Uterus (tissue), 4 donors: ENCODE measurements at places on chromosomes 4 and X. TPM values are rescaled to one million over a fixed set of nuclear protein-coding genes. Genes with fewer than 3 reads are reported as not detected.

GRCh38 chrX:39758791-39759525 is 338.8 kb downstream of the BCOR start:
- DNase-seq, result no peak

- DNase-seq, result no peak
Measured at GRCh38 chr4:37845201-37845600, 18.7 kb downstream of the PGM2 start.

- DNase-seq, result peak; percentile 41
Measured at GRCh38 chrX:73214426-73215094, at the start of gene NAP1L2. TSS of gene NAP1L2 (minus strand) at chrX:73214851. CDS start at chrX:73214492, 359 bp downstream.

DNA sequence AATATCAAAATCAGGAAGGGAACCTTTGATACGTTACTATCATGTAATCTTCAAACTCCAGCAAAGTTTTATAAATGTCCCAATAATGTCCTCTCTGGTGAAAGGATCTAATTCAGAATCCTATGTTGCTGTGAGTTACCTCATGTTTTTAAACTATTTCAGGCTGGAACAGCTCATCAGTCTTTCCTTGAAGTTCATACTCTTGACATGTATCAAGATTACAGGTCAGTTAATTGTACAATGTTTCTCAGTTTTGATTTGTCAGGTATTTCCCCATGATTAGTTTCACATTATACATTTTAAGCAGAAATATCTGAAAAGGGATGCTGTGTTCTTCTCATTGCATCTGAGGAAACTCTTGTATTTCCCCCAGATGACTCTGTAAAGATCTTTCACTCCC is 136.5 kb upstream of the HS3ST1 start:
- no peak for DNase-seq

GRCh38 chr4:70734971-70735370 is 13.2 kb downstream of the RUFY3 start:
- DNase-seq, result no peak

GRCh38 chrX:2819345-2820135 is 9.2 kb upstream of the GYG2 start:
- no peak for DNase-seq

- no peak for DNase-seq
Measured at GRCh38 chr4:4260185-4260751, 12.2 kb upstream of the TMEM128 start.

DNA sequence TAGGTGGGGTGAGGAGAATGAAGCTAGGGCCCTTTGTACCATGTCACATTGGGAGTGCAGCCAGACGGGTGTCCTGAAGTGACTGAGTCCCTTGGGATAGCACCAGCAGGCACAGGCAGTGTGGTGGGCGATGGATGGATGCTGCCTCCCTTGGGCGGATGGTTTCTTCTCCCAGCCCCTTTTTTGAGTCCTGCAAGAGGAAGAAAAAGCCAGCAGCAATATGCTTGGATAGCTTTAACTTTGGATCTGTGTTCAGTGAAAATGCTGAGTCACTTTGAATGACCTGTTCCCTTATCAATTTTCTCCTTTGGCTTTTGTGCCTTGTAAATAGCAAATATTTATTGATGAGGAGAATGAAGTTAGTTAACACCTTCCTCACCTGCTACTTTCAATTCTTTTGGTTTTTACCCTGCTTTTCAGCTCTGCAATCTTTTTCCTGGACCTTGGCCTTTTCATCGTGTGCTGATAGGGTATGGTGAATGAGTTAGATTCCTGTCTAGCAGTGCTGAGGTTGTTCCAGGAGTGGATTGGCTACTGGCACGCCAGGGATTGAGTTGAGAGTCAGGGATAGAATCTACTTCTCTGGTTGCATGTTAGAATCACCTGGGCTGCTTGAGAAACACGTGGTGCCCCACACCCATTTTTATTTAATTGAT is 10.2 kb downstream of the DCUN1D4 start:
- no peak for DNase-seq

GRCh38 chr4:124321364-124321763 is 391.2 kb downstream of the ANKRD50 start:
- no peak for DNase-seq

GRCh38 chrX:2416851-2417604 is 83.7 kb downstream of the DHRSX start:
- no peak for DNase-seq

- no peak for DNase-seq
Measured at GRCh38 chrX:15525664-15526416, 25.2 kb downstream of the BMX start.

GRCh38 chrX:18041656-18042055 is 179.0 kb downstream of the BEND2 start:
- DNase-seq, result no peak

- no peak for DNase-seq
Measured at GRCh38 chrX:19121898-19122640, at the start of gene ADGRG2. TSS of gene ADGRG2 (minus strand) at chrX:19122468. CDS start at chrX:19068834, 53,634 bp downstream.

- no peak for DNase-seq
Measured at GRCh38 chrX:44927398-44927797, 54.4 kb downstream of the KDM6A start.

- no peak for DNase-seq
Measured at GRCh38 chrX:148741441-148741840, 241.0 kb downstream of the AFF2 start.

DNA sequence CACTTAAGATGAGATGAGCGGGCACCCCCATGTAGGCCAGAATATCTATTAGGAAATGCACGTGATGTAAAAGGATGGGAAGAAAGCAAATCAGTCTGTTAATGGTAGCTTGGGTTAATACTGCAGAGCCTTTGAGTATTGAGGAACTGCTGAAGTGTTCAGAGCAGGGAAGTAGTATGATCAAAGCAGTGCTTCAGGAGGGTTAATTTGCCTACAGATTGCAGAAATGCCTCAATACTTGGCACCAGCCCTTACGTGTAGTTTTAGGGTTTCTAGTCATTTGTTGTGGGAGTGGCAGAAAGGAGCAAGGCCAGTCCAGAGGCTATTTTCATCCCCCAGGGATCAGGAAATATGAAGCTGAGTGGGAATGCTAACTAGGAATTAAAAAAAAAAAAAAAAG is 19.7 kb downstream of the ZFX start:
- DNase-seq, result no peak

- DNase-seq, result peak; percentile 72
Measured at GRCh38 chr4:94455081-94455480, 3.3 kb downstream of the PDLIM5 start.

DNA sequence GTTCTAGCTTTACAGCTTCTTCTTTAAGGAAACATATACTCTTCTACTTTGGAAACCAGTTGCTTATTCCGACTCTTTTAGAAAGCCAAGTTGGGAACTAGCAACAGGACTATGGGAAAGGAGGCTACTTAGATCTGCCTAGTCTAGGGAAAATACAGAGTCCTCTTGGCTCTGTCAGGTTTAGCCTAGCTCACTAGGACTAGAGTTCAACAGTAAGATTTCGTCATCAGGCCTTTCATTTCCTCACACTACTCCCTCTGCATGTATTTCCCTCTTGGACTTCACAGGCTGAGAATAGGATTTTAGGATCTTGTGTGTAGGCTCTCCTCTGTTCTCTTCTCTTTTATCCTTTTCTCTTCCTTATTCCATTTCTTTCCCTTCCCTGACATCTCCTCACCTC is 409.8 kb downstream of the AR start:
- no peak for DNase-seq

GRCh38 chr4:89171176-89171805 is 60.0 kb downstream of the TIGD2 start:
- DNase-seq, result no peak

- DNase-seq, result no peak
Measured at GRCh38 chr4:121784401-121784800, 16.7 kb upstream of the EXOSC9 start.

GRCh38 chr4:55545151-55545550 is 1.6 kb downstream of the CLOCK start:
- DNase-seq, result no peak

GRCh38 chrX:38660395-38661102 is 99.2 kb downstream of the TSPAN7 start:
- DNase-seq, result no peak

DNA sequence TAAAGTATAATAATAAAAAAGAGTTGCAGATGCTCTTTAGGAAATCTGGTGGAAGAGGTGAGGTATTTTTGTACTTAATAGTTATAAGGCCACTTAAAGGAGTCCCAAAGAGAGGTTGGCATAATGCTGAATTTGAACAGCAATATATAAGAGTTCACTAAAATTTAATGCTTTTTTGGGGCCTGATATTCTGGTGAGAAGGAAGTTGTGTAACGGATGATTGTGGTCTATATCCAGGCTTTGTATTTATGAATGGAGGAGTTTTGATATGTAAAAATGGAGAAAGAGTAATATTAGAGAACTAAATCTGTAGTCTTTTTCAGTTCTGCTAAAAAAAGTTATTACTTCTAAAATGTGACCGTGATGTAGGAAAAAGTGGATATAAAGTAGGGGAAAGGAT is 20.4 kb downstream of the BMP2K start:
- DNase-seq, result no peak

DNA sequence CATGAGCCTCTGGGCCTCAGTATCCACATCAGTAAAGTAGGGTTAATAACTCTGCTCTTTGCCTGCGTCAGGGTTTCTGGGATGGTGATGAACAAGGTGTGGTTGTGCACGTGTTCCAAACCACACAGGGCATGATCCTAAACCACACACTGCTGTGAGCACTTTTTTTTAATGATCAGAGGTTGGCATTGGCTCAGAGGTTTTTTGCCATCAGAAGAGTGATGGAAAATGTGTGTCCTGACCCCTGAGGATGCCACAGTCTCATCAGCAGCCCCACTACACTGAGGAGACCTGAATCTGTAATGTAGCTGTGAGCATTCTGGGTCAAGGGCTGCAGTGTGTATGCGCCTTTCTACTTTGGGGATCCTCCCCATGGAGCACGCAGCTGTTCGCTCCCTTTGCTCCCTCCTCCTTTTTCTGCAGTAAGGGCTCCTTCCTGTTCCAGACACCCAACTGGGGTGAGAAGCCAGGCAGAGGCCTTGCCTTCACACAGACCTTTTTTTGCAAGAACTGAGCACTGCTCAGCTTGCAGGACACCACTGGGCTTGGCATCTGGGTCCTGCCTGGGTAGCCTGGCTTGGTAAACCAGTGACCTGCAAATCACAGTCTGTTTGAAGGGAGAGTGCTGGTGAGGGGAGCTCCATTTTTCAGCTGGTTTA is 87.5 kb downstream of the MAMLD1 start:
- no peak for DNase-seq

GRCh38 chrX:72297953-72298730 is 7.6 kb downstream of the CITED1 start:
- no peak for DNase-seq

DNA sequence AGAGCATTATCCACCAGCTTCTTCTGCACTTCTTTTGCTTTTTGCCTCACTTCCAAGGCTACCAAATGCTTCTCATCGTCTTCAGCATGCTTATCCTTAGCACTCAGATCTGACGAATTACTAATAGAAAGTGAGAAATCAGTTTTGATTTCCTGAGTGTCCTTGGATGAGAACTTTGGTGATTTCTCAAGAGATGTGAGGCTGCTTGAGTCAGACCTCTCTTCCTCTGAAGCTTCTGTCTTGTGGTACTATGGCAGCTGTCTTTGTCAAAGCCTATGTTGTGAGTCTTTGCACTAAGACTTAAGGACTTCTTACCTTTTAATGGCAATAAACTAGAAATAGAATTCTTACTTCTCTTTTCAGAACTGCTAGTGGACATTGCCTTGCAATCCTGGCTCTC is 169.9 kb downstream of the CPE start:
- no peak for DNase-seq

- DNase-seq, result no peak
Measured at GRCh38 chrX:153792368-153792767, 1.8 kb downstream of the IDH3G start.

DNA sequence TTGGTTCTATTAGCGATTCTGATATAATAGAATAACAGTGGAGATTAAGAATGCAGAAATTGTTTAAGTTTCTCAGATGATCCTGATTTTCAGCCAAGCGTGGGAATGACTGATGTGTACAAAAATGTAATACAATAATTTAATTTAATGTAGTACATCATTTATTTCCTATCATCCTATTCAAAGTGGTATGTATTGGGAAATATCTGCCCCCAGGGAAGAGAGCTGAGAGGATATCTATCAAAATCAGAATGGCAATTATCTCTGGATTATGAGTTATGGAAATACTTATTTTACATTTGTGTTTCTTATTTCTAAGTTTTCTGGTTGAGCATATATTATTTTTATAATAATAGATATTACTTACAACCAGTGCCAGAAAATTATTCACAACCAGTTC is 3.9 kb downstream of the FABP2 start:
- no peak for DNase-seq

- no peak for DNase-seq
Measured at GRCh38 chrX:127943571-127943970, 108.6 kb downstream of the ACTRT1 start.

GRCh38 chrX:136198010-136198409 is 50.7 kb downstream of the FHL1 start:
- DNase-seq, result no peak

DNA sequence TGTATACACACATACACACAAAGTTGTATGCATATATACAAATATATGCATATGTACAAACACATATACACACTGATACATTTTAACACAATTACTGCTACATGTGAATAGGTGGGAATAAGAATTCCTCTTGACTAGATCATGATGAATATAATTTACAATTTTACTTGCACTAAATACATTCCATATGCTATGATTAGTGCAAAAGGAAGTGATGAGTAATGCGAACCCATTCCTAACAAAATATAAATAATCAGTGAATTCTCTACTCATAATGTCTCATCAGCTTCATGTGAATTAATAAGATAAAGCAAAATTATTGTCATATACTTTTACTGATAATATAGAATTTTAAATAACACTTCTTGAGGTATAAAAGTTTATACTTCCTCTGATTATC is 1077.3 kb upstream of the PCDH10 start:
- DNase-seq, result no peak

DNA sequence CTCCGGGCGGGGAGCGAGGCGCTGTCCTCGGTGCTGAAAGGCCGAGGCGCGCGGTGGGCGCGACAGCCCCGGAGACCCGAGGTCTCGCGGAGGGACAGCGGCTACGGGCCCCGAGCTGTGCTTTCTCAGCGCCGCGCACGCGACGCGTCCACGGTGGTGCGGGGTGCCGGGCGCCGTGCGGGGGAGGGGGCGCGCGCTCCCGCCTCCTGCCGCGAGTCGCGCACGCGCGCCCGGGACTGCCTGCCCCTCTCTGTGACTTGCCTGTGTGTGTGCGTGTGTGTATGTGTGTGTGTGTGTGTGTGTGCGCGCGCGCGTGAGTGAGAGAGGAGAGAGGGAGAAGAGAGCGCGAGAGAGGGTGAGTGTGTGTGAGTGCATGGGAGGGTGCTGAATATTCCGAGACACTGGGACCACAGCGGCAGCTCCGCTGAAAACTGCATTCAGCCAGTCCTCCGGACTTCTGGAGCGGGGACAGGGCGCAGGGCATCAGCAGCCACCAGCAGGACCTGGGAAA is at the start of gene GRIA2:
Gene GRIA2 (plus strand): TSS at position 358 of the 511 bp plus-strand sequence. CDS start 315 bp downstream, outside the sequence.
- DNase-seq, result peak; percentile 67

Gene AMBN
- total RNA-seq, result not detected

Gene PCDH18
- total RNA-seq, result 88.6 TPM

Gene SUPT20HL1
- total RNA-seq, result not detected

Gene CSAG1
- not detected for total RNA-seq

Gene CYLC1
- not detected for total RNA-seq

Gene GRXCR1
- total RNA-seq, result not detected

Gene MUC7
- not detected for total RNA-seq

Gene DDX53
- total RNA-seq, result not detected

Gene GPC4
- 20.2 TPM for total RNA-seq

Gene TGIF2LX
- total RNA-seq, result not detected

Gene GLRA2
- total RNA-seq, result not detected

Gene ZCCHC12
- 37.9 TPM for total RNA-seq

Gene GABRG1
- total RNA-seq, result 0.62 TPM

Gene KLHL2
- total RNA-seq, result 68.2 TPM

Gene PWWP3B
- 21.3 TPM for total RNA-seq

Gene ETDB
- total RNA-seq, result not detected

Gene STOX2
- 4.1 TPM for total RNA-seq

Gene SASH3
- total RNA-seq, result 2.1 TPM

Gene HEPH
- 9.1 TPM for total RNA-seq
